Immature natural killer cell (primary cell): ENCODE measurements at places on chromosomes 3 and 15. TPM values are rescaled to one million over a fixed set of nuclear protein-coding genes. Genes with fewer than 3 reads are reported as not detected.

The IL17RD gene
- not detected for polyA plus RNA-seq

The HTR3E gene
- not detected for polyA plus RNA-seq

The FMN1 gene
- not detected for polyA plus RNA-seq

The ABHD17C gene
- polyA plus RNA-seq: 1.5 TPM

The LRRC31 gene
- polyA plus RNA-seq: not detected

The TNFAIP8L3 gene
- polyA plus RNA-seq: not detected

The RAB6B gene
- polyA plus RNA-seq: 0.46 TPM

The APOD gene
- polyA plus RNA-seq: not detected

The HSPBAP1 gene
- polyA plus RNA-seq: 7.4 TPM

The RYK gene
- 6.5 TPM for polyA plus RNA-seq

The SHC4 gene
- polyA plus RNA-seq: 0.19 TPM

The LINGO1 gene
- polyA plus RNA-seq: not detected

The GOLGA8M gene
- not detected for polyA plus RNA-seq

The CLSTN2 gene
- polyA plus RNA-seq: not detected

The DGKG gene
- not detected for polyA plus RNA-seq

The CDC25A gene
- 0.16 TPM for polyA plus RNA-seq

The IP6K2 gene
- 82.3 TPM for polyA plus RNA-seq

The PCOLCE2 gene
- polyA plus RNA-seq: not detected

The DCLK3 gene
- polyA plus RNA-seq: not detected

- DNase-seq: no peak
These were observed 5.3 kb downstream of the SNX22 start for GRCh38 chr15:64156652-64157331.

- no peak for DNase-seq
These were observed 141.8 kb upstream of the NECTIN3 start for GRCh38 chr3:110929816-110930215.

- no peak for DNase-seq
These were observed 53.5 kb downstream of the PLXNA1 start for GRCh38 chr3:127036209-127037020.

DNA sequence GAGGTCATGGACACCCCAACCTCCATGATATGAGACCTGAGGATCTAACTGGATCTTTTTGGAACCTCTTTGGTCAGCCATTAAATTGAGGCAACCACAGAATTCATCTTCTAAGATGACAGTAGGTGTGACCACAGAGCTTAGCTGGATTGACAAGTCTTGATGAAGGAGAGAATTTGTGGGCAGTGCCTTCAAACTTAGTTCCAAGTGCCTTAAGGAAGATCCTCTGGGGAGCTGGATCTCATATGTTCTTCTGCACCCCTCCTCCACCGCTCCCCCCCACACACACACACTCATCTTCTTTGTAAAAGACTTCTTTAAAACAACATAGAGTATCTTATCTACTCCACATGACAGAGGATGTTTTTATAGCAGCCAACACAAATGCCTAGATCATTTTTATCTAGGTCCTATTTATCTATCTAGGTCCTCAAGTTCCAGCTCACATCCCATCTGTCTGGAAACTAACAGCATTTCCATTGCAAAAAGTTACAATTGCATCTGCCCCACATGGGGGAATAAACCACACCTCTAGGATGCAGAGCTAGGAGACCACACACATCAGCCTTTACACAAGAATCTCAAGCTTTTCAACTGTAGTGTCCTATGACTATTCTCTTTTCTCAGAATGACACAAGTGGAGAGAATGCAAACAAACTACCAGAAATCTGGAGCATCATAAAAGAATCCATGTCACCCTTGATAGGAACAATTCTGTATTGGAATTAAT, 37.4 kb downstream of the WWTR1 start:
- DNase-seq: no peak

DNA sequence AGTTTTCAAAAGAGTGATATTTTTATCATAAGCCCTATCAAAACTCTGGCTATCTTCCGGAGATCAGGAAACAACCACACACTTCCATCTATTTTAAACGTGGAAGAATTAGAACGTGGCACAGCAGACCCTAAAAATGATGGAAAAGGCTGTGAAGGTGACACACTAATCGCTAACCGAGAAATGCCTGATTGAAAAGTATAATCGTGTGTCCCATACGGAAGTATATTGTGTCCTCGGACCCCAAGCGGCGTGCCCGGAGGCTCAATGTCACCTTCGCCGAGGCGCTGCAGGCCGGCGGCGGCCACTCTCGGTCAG, 642 bp downstream of the COX5A start:
- DNase-seq: no peak

- peak; percentile 64 for DNase-seq
These were observed 17.3 kb downstream of the KPNA1 start for GRCh38 chr3:122497425-122497824.

- DNase-seq: no peak
These were observed 732 bp upstream of the CRTC3 start for GRCh38 chr15:90529011-90529370.

GRCh38 chr3:79973917-79974595, 206.3 kb upstream of the ROBO1 start:
- no peak for DNase-seq

DNA sequence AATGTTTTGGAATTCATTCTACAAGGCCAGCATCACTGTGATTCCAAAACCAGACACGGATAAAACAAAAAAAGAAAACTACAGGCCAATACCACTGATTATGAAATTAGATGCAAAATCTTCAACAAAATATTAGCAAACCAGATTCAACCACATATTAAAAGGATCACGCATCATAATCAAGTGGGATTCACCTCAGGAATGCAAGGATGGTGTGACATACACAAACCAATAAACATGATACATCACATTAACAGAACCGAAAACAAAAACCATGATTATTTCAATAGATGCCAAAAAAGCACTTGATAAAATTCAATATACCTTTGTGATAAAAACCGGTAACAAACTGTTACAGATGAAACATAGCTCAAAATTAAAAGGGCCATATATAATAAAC, 48.9 kb downstream of the DLG1 start:
- DNase-seq: no peak

- peak; percentile 15 for DNase-seq
These were observed 26.4 kb upstream of the PDE8A start for GRCh38 chr15:84955089-84955848.

- no peak for DNase-seq
These were observed 63.8 kb downstream of the LPP start for GRCh38 chr3:188217726-188218125.

- DNase-seq: no peak
These were observed 17.3 kb downstream of the HDAC11 start for GRCh38 chr3:13497386-13497785.

DNA sequence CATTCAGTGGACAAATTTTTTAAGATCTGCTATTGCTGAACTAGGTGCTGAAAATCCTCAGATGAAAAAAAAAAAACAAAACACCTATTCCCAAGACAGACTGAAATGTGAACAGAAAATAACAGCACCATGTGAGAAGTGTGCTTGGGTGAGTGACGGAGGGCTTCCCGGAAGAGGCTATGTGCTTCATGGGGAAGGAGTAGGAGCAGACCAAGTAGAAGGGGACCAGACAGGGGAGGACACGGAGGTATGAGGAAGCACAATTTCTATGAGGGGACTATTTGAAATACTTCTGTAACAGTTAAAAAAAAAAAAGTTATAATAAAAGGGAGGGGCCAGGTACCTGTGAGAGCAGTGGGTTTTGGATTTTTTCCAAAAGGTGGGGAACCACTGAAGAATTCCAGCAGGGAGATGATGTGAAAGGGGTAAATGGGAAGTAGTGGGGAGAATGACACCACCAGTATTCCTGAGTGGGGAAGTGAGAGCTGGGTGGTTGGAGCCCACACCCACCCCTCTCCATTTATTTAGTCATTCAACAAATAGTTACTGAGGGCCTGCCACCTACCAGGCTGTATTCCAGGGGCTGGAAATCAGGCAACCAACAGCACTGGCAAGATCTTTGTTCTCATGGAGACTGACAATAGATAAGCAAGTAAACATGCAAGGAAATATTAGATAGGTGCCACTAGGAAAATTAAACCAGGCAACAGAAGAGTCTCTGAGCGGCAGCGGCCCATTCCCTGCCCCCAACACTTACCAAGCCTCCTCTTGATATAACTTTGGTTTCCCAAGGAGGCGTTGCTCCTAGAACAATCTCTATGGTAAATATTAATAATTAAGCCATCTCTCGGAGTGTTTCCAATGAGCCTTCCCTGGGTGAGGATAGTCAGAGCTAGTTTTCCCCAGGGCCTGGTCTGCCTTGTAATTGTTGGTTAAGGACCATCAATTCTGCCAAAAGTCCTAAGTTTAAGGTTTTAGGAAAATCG, 3.8 kb upstream of the USP3 start:
- DNase-seq: no peak

- DNase-seq: no peak
These were observed 38.4 kb downstream of the RFX7 start for GRCh38 chr15:56205061-56205876.

DNA sequence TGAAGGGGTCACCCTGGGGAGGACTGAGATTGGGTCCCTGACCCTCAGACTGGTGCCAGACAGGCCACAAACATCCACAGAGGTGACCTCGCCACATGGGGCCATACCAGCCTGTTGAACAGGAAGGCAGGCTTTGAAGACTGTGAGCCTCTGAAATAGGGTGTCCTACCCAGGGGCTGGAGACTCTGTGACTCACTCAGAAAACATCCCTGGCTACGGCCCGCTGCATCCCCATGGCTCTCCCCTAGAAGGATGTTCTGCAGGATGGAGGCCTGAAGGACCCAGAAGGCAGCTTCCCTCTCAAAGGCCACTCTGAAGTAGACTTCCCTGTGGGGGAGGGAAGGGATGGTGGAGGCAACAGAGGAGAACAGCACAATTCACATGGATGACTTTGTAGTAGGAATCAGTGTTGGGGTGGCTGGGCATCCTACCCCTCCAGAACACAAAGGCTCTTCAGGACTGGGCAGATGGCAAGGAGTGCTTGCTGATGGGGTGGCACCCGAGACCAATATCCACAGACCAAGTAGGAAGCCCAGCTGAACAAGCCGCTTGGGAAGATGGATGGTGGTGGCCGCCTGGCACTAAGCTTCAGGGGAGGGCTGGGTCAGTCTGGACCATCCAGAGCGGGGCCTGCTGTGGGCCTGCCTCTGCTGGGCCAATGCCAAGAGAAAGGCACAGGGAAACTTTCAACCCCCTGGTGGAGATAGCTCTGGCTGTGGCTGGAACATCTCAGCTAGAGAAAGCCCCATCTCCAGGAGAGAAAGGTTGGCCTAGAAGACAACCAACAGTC, 37.6 kb upstream of the DUSP7 start:
- no peak for DNase-seq

DNA sequence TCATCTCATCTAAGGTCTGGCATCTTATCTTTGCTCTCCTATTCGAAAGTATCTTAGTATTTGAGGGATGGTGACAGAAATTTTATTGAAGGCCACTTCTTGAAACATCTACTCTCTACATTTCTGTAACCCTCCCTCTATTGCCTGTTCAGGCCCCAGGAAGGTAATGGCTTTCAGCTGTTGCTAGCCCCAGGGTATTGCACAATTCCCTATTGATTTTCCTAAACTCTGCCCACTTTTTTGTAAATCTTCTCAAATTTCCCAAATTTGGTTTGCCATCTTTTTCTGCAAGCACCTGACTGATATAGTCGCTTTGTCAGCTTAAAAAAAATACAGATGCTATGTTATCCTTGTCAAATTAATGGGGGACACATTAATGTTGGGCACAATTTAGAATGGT, 242.1 kb downstream of the RAP2B start:
- DNase-seq: no peak

DNA sequence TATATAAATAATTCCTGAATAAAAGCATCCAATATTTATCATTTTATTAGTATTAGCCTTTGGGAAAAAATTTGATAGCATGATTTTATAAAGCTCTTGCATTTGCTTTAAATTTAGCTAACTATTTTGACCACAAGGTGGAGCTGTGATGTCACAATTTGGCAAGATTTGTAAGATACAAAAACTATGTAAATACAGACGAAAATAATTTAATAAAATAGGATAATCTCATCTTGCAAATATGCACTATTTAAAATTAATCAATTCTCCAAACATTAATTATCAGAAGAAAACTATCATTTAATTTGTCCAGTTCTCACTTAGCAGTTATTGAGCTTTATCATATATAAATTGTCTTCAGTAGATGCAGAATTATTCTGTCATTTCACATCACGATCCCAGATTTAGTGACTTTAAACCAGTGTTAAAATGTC, 95.4 kb downstream of the PLOD2 start:
- no peak for DNase-seq
